Nucleus accumbens (tissue), 56 donors: ENCODE measurements at places on chromosomes 12 and 14.

- no peak for DNase-seq
These were observed 6.9 kb downstream of the ALDH6A1 start for GRCh38 chr14:74077401-74077800.

- DNase-seq, result no peak
These were observed 18.6 kb downstream of the ZDHHC17 start for GRCh38 chr12:76782526-76782925.

- no peak for DNase-seq
These were observed 3.0 kb upstream of the ZC3H14 start for GRCh38 chr14:88559852-88560251.

- no peak for DNase-seq
These were observed at the start of gene CMKLR1 for GRCh38 chr12:108338915-108339657. TSS of gene CMKLR1 (minus strand) at chr12:108339311. CDS start at chr12:108293591, 45,720 bp downstream.

DNA sequence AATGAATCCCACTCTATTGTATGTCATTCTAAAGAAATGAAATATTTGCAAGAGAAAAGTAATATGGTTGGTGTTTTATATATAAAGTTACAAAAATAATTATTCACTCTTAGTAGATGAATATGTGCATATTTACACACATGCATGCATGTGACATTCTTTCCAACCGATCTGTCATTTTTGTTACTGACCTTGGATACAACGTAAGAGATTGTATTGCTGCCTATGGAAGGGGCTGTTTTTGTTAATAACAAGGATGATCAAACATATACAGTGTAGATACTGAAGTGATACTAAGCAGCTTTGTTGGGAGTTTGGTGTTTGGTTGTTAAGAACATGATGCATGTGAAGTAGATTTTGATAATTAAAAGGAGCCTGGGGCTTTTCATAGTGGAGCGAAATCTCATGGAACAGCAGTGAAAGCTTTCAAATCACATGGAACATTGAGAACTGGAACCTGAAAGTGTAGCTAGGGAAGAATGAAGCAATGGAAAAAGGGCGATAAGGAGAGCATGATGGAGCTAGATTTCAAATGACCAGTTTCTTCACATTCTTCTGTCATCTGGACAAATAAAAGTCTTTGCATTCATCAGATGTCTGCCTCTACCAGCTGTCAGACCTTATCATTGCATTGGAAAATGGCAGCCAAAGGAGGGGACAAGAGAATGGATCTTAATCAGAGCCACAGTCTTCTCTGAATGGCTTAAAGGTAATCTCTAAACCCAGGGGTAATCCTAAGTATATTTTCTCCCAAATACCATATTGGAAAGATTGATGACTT, 10.0 kb downstream of the BORCS5 start:
- no peak for DNase-seq

- DNase-seq, result no peak
These were observed 108.7 kb upstream of the PRICKLE1 start for GRCh38 chr12:42698213-42698612.

DNA sequence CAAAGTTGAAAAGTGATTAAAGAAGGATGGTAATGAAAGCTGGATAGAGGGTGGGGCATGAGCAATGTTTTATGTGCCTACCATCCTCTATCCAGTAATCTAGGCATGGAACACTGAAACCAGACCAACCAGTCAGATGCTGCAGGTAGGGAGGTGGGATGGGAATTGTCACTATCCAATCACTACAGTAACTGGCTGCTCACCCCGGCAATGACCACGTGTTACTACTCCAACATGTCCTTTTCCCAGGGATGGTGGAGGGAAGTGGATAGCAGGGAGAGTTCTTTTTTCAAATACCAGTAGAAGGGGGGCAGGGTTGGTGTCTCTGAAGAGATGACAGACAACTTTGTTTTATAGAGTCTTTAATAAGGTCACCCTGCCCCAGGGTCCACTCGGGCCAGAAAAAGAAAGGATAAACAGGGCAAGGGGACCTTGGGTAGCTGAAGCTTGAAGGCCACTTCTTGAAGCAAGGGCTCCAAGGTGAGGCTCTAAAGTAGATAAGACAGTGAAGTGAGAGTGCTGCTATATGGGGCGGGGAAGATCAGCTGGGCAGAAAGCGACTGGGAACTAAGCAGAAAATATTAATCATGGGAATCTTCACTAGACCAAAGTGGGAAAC, 14.7 kb upstream of the CDH24 start:
- no peak for DNase-seq

GRCh38 chr12:112602150-112602549, 183.4 kb downstream of the PTPN11 start:
- DNase-seq, result no peak

DNA sequence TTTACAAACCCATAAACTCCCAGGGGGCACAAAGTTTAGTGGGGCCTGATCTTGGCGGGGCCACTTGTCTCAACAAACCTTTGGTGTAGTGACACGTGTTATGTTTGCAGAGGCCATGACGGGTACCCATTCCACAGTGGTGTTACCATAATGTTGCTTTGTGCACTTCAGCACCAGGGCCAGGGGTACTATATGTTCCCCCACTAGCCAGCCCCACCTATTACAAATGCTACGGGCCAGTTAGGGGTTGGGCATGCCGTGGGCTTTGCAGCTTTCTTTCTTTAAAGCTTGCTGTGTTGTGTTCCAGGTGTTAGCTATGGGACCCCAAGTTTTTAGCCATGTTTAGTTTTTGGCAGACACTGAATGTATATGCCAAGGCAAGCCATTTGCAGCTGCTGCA, 30.8 kb upstream of the G2E3 start:
- no peak for DNase-seq

DNA sequence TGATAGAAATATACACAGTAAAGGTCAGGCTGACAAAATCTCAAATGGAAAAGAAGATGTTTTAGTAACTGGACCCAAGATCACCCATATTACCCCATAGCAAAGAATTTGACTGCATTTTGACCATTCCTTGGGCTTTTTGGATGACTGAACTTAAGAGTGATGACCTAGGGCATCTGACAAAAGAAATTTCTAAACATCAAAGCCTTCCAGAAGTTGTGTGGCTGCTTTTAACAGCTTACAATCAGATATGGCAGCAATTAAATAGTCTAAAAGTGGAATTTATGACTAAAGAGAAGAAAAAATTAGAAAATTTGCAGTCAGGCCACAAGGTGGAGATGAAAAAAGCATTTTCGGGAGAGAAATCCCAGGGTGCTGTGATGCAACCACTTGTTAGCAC, 563.0 kb downstream of the RERGL start:
- DNase-seq, result no peak

DNA sequence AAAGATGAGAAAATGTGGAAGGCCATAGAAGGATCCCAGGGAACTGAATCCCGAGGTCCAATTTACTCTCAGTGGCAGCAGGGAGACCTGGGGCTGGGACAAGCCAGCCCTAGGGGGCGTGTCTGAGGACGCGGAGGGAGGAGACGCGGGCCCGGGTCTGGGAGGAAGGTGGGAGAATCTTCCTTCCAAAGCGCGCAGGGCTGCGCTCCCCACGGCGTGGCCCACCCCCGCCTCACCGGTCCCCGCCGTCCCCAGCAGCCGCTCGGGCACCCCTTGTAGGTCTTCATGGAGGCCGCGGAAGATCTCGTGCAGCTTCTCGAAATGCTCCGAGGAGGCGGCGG, 323 bp downstream of the VTI1B start:
- DNase-seq, result peak; percentile 25

GRCh38 chr12:120290609-120291305, 946 bp downstream of the RNU4-2 start:
- no peak for DNase-seq

GRCh38 chr14:50985124-50985858, 41.0 kb upstream of the PYGL start:
- DNase-seq, result peak; percentile 35

DNA sequence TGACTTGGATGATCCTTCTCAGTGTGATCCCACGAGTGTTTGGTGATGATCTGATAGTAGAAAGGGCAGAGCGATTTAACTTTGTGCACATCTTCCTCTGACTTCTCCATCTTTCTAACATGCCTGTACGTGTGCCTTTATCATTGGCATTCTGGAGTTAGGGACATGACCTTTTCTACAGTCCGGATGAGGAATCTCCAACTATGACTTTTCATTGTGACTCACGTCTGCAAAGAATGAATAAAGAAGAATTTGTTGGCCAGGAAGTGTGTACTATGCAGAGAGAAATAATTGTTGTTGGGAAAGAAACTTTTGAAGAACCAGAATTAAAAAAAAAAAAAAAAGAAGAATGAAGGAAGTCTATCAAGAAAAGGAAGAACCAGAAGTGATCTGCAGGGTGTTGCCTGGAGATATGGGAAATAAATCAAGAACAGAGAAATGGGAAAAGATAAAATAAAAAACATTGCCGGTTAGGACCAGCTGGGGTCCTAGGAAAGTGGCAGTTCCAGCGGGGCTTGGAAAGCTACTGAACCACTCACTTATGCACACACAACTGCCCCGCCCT, 25.3 kb downstream of the PPFIBP1 start:
- DNase-seq, result no peak

- DNase-seq, result peak; percentile 57
These were observed 24.8 kb downstream of the FOS start for GRCh38 chr14:75303381-75303789.

GRCh38 chr12:102425109-102426039, 55.0 kb downstream of the IGF1 start:
- DNase-seq, result no peak

- no peak for DNase-seq
These were observed 386 bp downstream of the LIN52 start for GRCh38 chr14:74085047-74085637.

GRCh38 chr14:99447739-99448138, 32.9 kb downstream of the SETD3 start:
- DNase-seq, result no peak

DNA sequence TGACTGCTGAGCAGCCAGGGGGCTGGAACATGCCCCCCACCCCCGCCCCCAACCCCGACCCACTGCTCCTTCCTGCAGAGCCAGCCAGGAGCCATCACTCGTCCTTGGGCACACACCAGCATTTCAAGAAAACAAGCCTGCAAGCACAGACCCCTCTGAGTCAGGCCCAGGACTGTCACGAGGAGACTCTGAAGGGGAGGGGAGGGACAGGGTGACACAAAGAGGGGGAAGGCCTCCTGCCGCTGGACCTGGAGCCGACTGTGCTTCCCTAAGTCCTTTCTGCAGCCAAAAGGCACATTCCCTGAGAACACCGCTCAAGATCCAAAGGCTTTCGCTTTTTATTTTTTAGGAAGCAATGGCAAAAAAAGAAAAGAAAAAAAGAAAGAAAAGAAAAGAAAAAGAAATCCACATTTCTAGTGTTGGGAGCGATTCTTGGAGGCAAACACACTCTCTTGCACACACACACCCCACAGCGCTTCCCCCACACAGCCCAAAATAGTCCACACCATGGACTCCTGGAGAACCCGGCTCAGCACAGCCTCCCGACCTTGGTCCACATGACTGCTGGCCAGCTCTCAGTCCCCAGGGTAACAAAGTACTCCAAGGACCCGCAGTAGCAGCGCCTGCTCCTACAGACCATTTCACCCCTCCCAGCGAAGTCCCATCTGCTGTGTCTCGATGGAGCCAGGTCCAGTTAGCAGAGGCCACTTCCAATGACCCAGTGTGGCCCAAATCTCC, 101.7 kb downstream of the DPF3 start:
- DNase-seq, result peak; percentile 72

- no peak for DNase-seq
These were observed 108.0 kb upstream of the MDM1 start for GRCh38 chr12:68440068-68440581.

DNA sequence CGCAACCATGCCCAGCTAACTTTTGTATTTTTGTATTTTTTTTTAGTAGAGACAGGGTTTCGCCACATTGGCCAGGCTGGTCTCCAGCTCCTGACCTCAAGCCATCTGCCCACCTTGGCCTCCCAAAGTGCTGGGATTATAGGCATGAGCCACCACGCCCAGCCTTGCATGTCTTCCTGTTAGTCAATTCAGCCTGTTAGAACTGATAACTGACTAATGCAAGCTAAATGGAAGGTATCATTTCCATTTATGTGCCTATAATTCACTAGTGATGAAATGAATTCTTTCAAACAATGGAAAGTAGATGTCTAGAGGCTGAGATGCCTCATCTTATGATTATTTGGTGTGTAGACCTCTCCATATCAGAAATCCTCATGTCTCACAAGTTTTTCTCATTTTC, 37.3 kb upstream of the DIP2B start:
- DNase-seq, result no peak

GRCh38 chr14:65961004-65961403, 525.2 kb upstream of the CCDC196 start:
- no peak for DNase-seq

DNA sequence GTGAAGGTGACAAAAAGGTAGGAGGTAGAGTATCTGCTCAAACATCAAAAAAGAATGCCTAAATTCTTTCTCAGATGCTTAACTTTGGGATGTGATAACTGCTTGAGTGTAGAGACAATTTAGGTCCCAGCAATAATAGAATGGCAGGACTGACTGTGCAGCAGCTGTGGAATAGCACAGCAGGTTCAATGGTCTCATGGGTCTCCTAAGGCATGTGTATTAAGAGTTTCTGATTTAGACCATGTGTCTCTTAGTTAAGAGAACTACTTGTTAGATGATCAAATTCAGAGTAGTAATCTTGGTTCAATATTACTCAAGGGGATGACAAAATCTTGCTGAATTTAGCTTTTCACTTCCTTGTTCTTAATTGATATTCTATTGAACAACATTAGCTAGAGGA, 72.0 kb downstream of the ALX1 start:
- no peak for DNase-seq

- DNase-seq, result no peak
These were observed 882.3 kb downstream of the RPS29 start for GRCh38 chr14:48703728-48704467.

DNA sequence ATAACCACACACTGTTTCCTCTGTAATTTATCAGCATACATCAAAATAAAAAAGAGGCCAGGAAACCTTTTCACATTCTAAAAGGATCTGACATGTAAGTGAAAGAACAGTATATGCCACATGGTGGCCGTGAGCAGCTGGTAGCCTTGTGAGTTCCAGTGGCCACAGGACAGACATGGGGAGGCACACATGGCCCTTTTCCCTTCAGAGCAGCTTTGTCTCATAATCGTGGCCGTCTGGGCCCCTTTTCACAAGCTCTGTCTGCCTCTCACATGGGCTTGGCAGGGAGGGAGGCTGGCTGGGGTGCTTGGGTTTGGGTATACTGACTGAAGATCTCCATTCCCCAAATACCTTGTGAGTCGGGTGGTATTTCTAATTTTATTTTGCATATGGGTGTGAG, 1.5 kb upstream of the ZDHHC22 start:
- DNase-seq, result no peak

DNA sequence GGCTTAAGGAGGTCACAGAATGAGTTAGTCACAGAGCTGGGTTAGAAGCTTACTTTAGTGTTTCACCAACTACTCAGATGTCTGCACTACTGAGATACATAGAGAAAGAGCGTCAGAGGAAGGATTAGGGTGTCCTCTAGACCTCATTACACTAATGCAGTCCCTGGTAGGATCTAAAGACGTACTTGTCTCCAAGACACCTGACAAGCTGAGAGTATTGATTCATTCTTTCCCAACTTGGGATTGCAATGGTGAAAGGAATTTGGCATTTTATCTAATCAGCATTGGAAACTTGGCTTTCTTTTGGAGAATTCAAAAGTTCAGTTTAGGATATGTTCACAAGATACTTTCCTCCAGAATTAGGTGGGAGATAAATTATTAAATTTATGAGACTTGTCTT, 402.1 kb downstream of the ZFP36L1 start:
- DNase-seq, result no peak
